ENCODE measurements at places on chromosomes 6 and 20. TPM values are rescaled to one million over a fixed set of nuclear protein-coding genes. Genes with fewer than 3 reads are reported as not detected.

DNA sequence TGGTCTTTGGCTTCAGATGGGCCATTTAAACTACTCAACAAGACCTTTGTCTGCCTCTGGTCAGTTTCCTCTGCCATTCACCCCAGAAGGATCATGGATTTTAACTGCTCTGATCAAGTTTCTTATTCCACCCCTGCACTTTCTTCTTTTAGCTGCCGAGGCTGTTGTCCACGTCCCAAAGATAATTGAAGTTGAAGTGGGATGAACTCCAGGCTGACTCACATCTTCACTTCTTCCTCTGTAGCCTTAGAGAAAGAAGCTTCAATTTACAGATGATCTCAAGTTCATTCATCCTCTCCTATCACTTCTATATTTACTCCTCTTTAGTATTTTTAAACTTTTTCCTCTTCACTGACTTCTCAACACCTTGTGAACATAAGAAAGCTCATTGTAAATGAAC, 651.6 kb downstream of the UTRN start:
- no peak for DNase-seq

DNA sequence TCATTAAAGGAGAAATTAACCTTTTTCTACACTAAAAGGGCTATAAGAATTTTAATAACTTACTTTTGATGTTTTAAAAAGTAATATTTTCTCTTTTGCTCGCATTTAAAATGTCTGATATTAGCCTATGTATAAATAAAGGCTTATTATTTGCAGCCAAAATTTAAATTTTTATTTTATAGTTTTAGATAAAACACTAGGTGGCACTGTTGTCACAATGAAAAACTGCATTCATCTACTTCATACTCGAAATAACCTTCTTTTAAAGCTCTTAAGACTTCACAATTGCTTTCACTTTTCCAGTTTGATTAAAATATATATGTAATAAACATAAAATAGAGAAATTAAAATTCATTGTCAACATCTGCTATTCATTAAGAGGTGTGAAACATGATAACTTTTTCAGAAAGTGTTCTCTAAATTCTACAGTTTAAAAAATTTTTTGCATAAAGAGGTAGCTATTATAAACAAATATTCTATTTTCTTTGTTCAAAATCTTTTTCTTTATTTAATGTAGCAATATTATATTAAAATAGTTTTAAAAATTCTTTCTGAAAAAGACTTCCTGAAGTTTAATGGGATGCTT, 78.8 kb upstream of the DEFB112 start:
- peak; percentile 36 for DNase-seq

Gene C6orf15
- not detected for polyA plus RNA-seq

- DNase-seq: no peak
Observed at GRCh38 chr6:104705095-104705707, 154.5 kb downstream of the HACE1 start.

Gene ZBTB9
- polyA plus RNA-seq: 14.1 TPM

Gene FAM217A
- polyA plus RNA-seq: 1.0 TPM

Gene ANGPT4
- polyA plus RNA-seq: 0.57 TPM

- DNase-seq: no peak
Observed at GRCh38 chr6:130761286-130761685, 65.9 kb upstream of the SMLR1 start.

DNA sequence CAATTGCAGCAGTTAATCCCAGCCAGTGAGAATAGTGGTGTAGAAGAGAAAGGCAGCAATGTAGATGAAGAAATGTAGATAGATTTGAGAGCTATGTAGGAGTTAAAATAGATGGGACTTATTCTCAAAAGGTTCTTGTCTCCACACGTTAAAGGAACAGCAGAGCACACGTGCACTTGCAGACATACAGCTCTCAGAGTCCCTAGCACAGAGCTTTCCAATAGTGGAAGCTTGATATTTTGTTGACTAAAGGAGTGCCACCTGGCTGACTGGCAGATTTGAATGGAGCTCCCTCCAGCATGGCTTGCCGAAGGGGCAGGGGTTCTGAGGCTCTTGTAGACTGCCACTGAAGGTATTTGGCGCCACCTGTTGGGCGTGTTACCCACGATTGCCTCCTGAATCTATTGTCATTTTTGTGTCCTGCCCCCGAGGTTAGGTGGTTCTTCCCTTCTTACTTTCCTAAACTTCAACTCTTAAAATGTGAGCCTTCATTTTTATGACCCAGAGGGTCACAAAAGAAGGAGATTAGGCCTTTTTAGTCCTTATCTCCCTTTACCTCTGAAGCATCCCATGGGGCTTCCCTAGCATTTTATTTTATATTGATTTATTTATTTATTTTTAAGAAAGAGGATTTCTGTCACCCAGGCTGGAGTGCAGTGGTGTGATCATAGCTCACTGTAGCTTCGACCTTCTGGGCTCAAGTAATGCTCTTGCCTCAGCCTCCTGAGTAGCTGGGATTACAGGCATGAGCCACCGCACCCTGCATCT, 16.4 kb downstream of the BRD2 start:
- DNase-seq: peak; percentile 67

Gene TEAD3
- polyA plus RNA-seq: 7.2 TPM

DNA sequence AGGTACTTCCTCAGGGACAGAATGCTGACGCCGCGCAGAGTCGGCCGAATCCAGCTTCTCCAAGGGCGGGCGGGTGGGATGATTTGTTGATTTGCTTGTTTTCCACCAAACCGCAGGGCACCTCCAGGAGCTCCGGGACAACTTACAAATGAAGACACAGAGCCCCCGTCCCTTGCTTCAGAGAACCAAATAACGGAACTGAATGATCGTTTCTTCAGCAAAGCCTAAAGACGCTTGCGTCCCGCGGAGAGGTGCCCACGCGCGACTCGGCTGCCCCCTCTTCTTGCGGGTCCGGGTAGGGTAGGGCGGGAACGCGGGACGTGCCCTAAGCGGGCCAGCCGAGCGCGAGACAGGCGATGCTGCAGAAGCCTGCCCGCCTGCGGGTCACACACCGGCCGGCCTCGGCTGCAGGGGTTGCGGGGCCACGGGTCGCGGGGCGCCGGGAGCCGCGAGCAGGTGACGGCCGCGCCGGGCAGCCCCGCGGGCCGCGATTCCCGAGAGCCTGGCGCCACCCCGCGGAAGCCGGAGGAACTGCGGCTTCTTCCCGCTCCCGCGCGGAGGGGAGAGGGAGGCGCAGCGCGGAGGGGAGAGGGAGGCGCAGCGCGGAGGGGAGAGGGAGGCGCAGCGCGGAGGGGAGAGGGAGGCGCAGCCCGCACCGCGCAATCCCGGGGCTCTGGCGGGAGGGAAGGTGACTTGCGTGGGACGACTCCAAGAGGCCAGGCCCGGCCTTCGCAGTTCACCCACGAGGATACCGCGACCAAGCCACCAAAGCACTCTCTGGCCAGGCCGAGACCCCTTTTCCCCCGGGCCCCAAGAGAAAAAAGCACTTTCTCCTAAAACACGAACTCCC, 7.7 kb upstream of the FOXF2 start:
- peak; percentile 70 for DNase-seq

DNA sequence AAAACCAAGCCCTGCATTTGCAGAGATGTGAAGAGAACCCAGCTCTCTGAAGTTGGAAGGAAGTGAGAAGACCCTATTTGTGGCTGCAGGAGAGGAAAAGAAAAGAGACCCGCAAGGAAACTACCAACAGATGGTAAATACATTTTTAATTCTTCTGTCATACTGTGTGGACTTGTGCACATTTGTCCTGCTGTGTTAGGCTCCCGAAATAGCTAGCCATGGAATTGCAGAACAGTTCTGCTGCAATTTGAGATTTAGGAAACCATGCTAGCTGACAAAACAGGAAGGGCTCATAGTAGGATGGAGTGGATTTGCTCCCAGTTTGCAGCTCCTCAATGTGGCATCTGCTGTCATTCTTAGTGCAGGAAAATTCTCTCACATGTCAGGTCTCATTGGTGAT, 12.1 kb upstream of the ATXN1 start:
- DNase-seq: peak; percentile 35

DNA sequence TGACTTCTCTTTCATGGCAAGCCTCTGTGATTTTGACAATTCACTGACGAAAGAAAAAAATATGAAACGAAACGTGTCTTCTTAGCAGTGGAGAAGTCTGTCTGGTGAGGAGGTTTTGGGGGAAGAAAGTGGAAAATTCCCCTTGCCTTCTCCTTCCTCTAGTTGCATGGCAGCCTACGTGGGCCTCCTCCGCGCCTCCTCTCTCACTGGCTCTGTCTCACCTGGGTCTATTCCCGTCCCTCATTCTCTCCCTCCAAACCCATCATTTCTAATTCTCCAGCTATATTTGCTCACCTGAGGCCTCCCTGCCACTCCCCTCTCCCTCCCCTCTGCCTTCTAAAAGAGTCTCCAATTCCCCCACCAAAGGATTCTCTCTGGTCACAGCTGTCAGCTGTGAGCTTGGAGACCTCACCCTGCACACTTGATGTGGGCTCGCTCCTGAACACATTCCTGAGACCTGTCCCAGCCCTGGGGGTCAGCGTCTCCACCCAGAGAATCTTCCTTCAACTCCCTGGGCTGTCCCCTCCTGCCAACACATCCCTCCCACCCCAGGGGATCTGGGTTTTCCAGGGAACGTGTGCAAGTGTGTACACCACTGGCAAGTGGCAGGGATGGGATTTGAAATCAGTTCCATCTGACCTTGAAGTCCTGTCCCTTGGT, 159.6 kb upstream of the PMEPA1 start:
- DNase-seq: no peak

GRCh38 chr6:133358574-133359150, 117.5 kb downstream of the EYA4 start:
- no peak for DNase-seq

- DNase-seq: no peak
Observed at GRCh38 chr20:57038608-57039440, 227.6 kb downstream of the BMP7 start.

DNA sequence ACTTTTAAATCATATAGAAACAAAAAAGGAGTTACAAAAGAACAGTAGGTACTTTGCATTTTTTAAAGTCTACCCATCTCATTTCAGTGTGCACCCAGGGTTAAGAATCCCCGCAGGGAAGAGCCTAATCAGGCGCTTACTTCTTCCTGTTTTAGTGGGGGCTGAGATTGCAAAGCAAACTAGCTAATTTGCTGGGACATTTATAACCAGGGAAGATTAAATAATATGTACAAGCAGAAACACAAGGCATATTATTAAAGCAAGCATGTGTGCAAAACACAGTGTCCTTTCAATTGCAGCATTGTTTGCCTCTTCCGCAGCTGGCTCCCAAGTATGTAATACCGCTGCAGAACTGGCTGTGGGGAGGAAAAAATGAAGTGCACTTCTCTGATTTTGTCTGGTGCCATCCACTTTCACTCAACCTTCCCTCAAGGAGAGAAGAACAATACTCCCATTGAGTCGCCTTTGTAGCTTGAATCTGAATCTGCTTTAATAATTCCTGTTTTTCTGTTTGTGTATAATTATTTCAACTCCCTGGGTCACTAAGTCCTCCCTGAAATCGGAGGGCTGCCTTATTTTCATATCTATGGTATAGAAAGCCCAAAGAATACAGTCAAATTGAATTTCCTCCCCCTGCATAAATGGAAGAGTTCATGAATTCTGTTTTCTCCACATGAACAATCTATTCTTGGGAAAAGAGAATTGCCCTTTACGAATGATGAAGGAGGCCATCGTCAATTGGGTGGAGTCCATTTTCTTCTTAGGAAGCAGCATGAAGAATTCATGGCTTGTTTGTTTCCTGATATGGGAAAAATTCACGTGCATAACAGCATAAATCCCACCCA, 23.3 kb upstream of the BCAS1 start:
- DNase-seq: no peak

DNA sequence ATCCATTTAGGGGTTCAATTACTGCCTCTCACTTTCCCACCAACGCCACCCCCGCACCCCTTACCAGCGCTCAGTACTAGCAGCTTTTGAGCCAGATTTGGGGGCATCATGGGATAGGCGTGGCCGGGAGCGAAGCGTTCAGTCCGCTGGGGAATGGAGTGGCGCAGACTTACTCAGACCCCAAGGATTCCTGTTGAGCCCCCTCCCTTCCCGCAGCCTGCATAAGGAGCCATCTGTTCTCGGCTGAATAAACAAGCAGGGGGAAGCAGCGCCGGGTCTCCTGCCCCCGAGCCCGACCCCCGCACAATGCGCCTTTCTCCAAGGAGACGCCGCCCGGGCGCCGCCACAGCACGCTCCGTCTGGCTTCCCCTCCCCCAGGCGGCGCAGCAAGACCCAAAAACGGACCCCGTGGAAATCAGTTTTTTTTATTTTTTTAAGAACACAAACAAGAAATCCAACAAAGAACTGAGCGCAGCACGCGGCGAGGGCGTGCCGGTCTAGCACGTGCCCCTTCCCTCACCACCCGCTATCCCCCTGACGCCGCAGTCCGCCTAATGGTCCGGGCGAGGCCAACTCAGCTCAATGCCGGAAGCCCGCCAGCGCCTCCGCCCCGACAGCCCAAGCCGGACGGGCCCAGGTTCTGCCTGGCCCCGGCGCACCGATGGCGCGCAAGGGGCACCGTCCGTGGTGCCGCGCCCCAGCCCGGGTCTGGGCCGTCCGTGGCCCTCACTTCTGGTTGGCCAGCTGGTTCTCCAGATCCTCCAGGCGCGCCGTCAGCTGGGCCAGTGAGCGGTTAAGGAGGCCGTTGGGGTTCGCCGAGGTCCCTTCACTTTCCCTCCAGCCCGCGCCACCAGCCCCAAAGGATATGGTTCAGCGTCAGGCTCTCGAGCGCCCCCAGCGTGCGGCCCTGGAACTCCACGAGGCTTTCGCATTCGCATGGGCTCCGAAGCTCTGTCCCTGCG, 13.3 kb upstream of the RBPJL start:
- DNase-seq: peak; percentile 93

DNA sequence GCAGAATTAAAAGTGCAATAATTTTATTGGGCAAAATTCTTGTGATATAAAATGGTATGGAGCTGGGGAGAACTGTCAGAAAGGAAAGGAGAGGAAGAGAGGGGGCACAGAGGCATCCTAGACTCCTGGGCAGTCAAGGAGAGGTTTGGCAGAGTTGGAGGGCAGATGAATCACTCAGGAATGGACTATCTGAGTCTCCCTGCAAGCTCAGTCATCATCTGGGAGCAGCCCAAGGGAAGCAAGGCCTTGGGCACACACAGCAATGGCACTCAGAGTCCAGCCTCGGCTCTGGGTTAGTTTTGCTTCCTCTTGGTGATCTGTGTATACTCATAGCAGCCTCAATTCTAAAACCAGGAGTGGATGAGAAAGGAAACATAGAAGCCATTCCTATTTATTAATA, 67.2 kb downstream of the SLC22A1 start:
- DNase-seq: no peak

GRCh38 chr6:166275714-166276166, 32.5 kb downstream of the PRR18 start:
- peak; percentile 81 for DNase-seq

DNA sequence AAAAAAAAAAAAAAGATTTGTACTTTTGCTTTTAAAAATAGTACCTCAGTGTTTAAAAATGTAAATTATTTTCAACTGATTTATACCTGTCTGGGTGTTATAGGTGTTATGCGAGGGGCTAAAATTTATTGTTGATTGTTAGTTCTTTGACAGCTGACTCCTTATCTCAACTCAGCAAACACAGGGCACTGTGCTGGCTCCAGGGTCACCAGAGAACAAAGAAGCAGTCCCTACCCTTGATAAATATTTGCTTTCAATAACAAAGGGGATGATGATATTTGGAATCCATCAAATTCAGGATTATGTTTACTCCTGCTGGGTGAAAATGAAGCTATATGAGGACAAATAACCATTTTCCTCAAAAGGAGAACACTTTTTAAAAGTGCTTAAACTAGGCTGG, 34.2 kb upstream of the KAT14 start:
- no peak for DNase-seq
